ENCODE measurements at places on chromosomes 5 and 9.

GRCh38 chr5:170293273-170293672, 4.3 kb downstream of the LCP2 start:
- H3K4me3 ChIP-seq: peak overlapping the region; percentile 88
- H3K36me3 ChIP-seq: peaks cover 87% of the 10 kb centered on the region
- DNase-seq: peak; percentile 70
- H3K27ac ChIP-seq: peak overlapping the region; percentile 97

- peaks cover 2% of the 10 kb centered on the region for H3K4me1 ChIP-seq
- no peaks in the 10 kb centered on the region for H3K27me3 ChIP-seq
- DNase-seq: no peak
- no peak overlapping the region for H3K4me3 ChIP-seq
- H3K36me3 ChIP-seq: peaks cover 13% of the 10 kb centered on the region
- no peak overlapping the region for H3K27ac ChIP-seq
Measured at GRCh38 chr9:75001719-75002421, 26.2 kb downstream of the CARNMT1 start.

- no peak for DNase-seq
- H3K4me3 ChIP-seq: no peak overlapping the region
- H3K36me3 ChIP-seq: no peaks in the 10 kb centered on the region
- no peaks in the 10 kb centered on the region for H3K4me1 ChIP-seq
- no peaks in the 10 kb centered on the region for H3K27me3 ChIP-seq
Measured at GRCh38 chr5:75656311-75657003, 45.2 kb downstream of the ANKDD1B start.

GRCh38 chr9:93505541-93506132, 52.3 kb upstream of the FAM120AOS start:
- peaks cover 52% of the 10 kb centered on the region for H3K36me3 ChIP-seq
- no peak for DNase-seq
- H3K4me3 ChIP-seq: no peak overlapping the region
- peaks cover 56% of the 10 kb centered on the region for H3K4me1 ChIP-seq
- no peak overlapping the region for H3K27ac ChIP-seq

- H3K4me1 ChIP-seq: peaks cover 4% of the 10 kb centered on the region
- H3K4me3 ChIP-seq: no peak overlapping the region
- no peak overlapping the region for H3K27ac ChIP-seq
- DNase-seq: no peak
Measured at GRCh38 chr5:127907907-127908306, 175.7 kb upstream of the SLC12A2 start.

DNA sequence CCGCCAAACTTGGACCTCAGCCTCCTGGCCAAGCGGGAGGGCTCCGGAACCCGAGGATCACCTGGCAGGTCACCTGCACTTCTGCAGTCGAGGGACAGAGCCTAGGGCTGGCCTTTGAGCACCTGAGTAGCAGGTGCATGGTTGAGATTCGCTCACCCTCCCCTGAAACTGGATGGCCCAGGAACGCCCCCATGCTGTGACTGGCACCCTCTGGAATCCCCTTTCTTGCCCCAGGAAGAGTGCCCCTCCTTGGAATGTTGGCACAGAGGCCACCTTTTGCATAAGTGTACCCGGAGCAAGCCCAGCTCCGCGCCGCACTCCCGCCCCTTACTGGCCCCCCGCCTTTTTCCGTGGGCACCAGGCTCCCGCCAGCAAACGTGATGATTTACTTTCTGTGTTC, 112.5 kb upstream of the IER5L start:
- no peak overlapping the region for H3K4me3 ChIP-seq
- H3K27me3 ChIP-seq: no peaks in the 10 kb centered on the region
- no peaks in the 10 kb centered on the region for H3K4me1 ChIP-seq
- no peaks in the 10 kb centered on the region for H3K36me3 ChIP-seq
- no peak overlapping the region for H3K27ac ChIP-seq
- DNase-seq: no peak

DNA sequence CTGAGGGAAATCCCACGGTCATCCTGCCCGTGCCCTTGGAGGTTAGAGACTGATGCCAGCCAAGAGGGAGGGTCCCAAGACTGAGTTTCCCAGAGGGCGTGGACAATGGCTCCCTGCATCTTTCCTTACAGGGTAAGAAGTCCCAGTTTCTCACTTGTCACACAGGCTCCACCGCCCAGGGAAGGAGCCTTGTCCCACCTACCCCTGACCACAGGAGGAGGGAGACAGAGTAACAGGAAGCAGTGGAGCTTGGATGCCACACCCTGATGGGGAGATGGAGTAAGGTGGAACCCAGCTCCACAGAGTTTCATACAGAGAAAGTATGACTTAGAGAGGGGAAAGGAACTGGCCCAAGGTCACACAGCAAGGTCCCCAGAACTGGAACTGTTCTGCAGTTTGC, 9.4 kb upstream of the CD74 start:
- H3K27me3 ChIP-seq: peaks cover 2% of the 10 kb centered on the region
- H3K4me1 ChIP-seq: no peaks in the 10 kb centered on the region
- H3K27ac ChIP-seq: no peak overlapping the region
- no peaks in the 10 kb centered on the region for H3K36me3 ChIP-seq
